Activated effector memory CD4-positive, alpha-beta T cell treated with Interleukin-2 at 50 U/mL for 16 hours (primary cell): ENCODE measurements at places on chromosomes 5 and 9.

DNA sequence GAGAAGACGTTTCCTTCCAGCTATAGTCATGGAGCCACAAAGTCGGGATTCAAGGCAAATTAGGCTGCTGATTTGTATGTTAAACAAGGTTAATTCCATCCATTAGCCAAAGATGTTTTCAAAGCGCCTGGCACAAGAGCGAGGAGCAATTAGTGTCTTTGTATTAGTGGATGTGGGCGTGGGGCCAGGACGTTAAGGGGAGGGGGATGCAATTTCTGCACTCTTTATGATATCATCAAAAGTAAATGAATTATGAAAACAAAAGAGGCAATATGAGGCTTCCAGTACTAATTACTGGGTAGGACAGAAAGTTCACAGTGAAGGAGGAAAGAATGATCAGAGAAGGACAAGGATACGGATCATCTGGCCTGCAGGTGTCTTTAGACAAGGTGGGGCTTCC, 230.9 kb upstream of the MSX2 start:
- no peak for DNase-seq

GRCh38 chr5:77358255-77359205, 133.6 kb downstream of the WDR41 start:
- no peak for DNase-seq

DNA sequence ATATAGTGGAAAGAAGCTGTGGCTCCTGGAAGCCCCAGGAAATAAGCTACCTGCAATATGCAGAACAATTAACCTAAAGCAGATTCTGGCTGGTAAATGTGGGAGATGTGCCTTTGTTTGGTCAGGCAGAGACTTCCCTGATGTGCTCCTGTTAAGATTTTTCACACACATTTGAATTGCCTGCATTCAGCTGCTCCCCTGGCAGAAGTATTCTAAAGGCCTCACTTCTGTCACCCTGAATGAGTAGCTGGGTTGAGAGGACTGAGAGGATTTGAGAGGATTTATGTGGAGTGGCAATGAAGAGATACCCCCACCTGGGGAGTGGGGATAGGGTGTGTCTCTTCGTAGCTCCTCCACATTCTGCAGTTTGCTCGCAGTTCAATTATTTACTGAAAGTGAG, 130.5 kb downstream of the ST8SIA4 start:
- no peak for DNase-seq

DNA sequence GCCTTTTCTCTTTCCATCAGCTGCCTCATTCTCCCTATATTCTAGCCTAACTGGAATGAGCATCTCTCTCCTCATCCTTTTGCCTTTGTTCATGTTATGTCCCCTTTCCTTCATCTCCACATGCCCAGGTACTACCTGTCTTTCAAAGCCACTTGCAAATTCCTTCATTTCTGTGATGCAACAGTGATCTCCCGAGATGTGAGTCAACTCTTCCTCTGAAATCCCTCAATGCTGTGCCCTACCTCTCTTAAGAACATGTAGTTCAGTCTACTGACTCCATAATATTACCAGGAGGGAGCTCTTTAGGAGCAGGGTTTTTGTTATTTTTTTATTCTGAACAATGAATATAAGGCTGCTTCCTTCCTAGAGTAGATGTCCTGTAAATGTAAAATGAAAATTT, 91.6 kb downstream of the ZNF462 start:
- no peak for DNase-seq

DNA sequence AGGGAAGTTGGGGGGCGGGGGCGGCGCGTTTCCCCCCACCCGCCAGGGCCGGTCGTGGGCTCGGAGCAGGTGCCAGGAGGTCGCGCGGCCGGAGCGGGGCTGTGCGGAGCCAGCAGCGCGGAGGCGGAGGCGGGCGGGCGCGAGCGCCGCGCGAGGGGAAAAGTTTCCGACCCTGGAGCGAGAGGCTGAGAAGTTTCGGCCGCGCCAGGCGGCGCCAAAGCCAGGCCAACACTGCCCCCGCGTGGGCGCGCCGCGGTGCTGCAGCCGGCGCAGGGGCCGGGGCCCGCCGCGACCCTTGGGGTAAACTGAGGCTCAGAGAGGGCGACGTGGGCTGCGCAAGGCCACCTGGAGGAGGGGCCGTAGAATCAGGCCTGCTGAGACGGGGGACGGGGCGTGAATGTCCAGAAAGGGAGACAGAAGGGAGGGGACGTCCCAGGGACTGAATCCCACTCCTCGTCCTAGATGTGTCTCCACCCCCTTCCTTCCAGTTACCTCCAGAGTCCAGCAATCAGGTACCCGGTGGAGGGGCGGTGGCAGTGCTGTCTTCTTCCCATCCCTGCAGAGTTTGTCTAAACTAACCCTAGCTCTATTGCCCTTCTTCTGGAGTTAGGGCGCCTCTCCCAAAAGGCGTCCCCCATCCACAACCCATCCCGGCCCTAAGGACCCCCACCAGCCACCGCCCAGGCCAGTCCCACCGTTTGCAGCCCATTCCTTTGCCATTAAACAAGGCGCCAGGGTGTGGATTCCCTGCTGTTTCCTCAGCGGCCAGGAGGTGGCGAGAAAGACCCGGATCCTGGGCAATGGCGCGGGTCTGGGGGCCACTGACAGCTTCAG, 10.2 kb downstream of the C9orf50 start:
- DNase-seq = peak; percentile 64

GRCh38 chr5:170235876-170236864, 3.4 kb downstream of the C5orf58 start:
- no peak for DNase-seq

GRCh38 chr9:7778851-7779600, 20.6 kb downstream of the DMAC1 start:
- no peak for DNase-seq

GRCh38 chr5:142445266-142445665, 120.4 kb upstream of the SPRY4 start:
- no peak for DNase-seq

- no peak for DNase-seq
Observed at GRCh38 chr5:10525124-10525495, 38.8 kb upstream of the ANKRD33B start.

DNA sequence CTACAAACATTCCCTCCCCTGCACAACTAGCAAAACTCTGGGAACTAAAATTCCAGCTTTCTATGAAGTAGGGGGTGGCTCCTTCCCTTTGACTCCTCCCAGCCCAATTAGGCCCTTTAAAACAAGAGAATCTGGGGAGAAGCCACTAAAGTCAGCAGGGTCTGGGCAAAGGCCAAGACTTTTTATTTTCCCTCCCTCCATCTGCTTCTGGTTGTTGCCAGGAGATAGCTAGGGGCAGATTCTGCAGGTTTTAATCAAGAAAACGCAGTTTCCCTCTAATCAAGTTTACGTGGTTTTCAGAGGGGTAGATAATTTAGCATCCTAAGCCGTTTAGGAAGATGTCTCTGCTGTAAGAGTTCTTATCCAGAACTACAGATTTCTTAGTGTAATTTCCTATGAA, 114.5 kb upstream of the CDH6 start:
- DNase-seq = no peak

GRCh38 chr9:36037549-36038122, 923 bp downstream of the RECK start:
- no peak for DNase-seq

DNA sequence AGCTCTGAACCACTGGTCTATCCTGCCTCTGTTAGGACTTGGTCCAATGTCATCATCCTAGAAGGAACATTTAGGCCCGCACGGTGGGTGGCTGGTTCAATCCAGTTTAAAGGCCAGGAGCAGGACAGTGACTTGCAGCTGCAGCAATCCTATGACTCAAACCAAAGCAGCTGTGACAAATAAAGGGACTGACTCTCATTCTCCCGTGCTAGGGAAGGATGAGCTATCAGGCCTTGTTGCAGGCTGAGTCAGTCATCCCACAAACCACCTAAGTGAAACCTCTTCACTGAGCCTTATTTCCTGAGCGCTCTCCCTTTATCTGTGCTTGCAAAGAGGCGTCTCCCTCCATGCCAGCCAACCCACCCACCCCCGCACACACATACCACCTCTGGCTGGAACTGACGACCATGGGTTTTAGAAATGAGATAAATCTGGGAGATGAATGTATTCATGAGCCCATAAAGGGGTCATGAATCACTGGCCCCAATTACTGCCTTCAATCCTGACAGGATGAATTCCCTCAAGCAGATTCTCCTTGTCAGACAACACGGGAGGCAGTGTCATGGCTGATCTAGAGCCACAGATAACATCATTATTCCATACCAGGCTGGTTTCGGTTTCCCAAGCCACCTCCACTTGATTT, 93.4 kb downstream of the KCNIP1 start:
- DNase-seq = no peak

- no peak for DNase-seq
Observed at GRCh38 chr5:61777292-61777691, 445.2 kb downstream of the ZSWIM6 start.

DNA sequence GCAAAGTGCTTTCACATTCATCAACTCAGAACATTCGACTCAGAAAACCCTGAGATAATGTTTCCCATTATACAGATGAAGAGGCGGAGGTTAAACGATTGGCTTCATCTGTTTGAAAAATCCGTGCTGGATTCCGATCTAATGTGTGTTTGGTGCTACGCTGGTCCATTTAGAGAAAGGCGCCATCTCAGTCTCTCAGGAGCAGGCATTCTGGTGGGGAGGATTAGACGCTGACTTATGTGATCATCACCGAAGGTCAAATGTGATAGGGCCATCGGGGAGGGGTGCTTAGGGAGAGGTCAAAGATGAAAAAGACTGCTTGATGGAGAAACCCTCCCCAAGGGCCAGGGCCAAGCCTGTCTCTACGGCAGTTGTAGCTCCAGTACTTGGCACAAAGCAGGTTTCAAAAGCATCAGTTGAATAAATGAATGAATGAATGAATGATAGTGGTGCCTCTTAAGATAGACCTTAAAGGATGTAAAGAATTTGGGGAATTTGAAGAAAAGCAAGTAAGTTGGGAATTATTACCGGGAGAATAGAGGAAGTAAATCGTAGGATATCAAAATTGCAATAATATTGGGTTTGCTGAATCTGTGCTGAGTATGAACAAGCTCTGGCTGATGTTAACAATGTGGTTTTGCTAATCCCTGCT, 160.6 kb upstream of the SHB start:
- no peak for DNase-seq

DNA sequence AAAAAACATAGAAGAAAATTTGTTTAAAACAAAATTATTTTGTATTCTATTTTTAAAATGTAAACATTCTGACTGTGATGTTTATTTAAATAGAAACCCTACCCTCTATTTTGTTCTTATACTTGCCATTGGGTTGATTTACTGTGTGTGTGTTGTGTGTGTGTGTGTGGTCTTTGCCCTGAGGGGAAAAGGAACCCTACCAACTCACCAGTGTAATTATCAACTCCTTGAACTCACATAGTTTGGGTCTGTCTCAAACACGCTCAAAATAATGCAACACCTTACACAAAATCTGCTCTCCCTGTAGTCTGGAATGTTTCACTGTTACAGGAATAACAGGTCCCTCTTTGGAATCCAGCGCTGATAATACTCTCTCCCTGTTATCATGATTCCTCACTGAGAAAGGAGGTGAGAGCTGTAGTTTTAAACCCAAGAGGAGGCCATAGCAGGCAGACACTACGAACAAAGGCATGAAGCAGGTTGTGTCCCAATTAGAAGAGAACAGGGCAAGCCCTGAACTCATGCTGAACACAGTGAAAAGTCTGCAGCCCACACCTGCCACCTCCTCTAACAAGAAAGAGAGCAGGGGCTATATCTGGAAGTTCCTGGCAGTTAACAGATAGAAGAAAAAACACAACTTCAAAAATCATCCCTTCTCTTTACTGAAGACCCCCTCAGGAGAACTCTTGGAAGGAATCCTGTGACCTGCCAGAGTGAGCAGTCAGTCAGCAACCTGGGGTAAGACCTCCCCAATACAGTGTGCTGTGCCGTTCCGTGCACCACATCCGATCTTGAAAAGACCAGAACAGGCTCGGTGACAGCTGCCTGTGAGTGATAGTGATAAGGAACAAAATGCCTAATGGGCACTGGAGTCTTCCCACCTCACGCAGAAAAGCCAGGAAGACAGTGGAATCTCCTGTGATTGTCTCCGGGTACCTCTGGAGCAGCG, 608.1 kb upstream of the ADAMTS16 start:
- no peak for DNase-seq

DNA sequence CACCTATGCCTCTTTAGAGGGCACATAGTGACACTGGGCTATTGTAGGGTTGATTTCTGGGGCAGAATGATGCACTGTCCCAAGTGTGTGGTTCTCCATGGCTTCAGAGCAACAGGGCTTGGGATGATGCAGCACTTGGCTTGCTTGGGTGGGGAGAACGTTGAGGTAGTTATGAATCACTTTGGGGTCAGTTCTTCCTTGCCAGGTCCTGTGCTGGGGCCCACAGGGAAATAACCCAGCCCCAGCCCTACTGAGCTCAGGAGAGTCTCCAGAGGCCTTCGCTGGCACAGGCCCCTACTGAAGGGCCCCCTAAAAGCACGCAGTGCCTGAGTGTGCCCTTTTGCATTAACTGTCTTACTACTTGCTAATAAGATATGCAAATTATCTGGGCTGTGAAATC, 24.2 kb downstream of the JADE2 start:
- no peak for DNase-seq

- DNase-seq = no peak
Observed at GRCh38 chr9:119175581-119175980, 193.7 kb downstream of the BRINP1 start.

GRCh38 chr5:127838661-127839060, 135.5 kb downstream of the CCDC192 start:
- DNase-seq = no peak

GRCh38 chr9:85200726-85201404, 531.3 kb downstream of the NTRK2 start:
- DNase-seq = no peak

GRCh38 chr5:22611327-22611726, 241.8 kb downstream of the CDH12 start:
- DNase-seq = no peak

- no peak for DNase-seq
Observed at GRCh38 chr9:121700165-121700831, 48.9 kb downstream of the DAB2IP start.
